Activated CD4-positive, alpha-beta T cell treated with anti-CD3 and anti-CD28 coated beads for 36 hours (primary cell): ENCODE measurements at places on chromosomes 3 and 15. TPM values are rescaled to one million over a fixed set of nuclear protein-coding genes. Genes with fewer than 3 reads are reported as not detected.

GRCh38 chr3:39724233-39724846, 85.1 kb upstream of the MYRIP start:
- DNase-seq: no peak

- DNase-seq: no peak
These were observed 286.6 kb upstream of the ADAMTS9 start for GRCh38 chr3:64974401-64974800.

DNA sequence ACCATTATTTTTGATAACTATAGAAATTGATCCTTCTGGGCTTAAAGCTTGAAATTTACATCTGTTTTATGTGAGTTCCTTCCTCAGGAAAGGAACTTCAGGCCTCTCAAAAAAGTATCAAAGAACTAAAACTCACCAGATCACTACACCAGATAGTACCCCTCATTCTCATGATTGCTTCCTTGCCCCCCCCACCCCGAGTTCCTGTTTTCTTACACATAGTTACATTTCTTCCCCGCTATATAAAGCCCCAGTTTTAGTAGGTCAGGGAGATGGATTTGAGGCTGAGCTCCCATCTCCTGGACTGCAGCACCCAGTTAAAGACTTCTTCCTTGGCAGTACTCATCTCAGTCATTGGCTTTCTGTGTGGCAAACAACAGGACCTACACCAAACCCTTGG, 80.3 kb upstream of the HRH1 start:
- DNase-seq: no peak

DNA sequence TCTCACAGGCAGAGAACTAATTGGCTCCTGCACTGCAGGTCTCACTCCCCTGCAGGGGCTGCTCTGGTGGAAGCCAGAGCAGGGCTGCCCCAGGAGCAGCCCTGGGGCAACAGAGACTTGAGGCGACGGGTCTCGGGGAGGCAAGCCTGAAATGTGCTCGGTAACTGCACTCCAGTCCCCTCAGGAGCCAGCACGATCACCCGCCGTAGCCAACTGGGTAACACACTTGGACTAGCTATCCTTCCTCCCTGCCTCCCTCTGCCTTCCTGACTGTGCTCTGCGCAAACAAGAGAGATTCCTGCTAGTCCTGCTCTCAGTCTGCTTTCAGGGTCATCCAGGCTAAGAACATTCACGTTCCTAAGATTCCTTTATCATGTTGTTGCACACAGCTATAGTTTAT, 140.7 kb upstream of the NSMCE3 start:
- no peak for DNase-seq

- DNase-seq: no peak
These were observed 319.3 kb downstream of the CTNNB1 start for GRCh38 chr3:41518626-41519025.

- peak; percentile 24 for DNase-seq
These were observed 589 bp downstream of the KLF15 start for GRCh38 chr3:126356373-126357264.

GRCh38 chr3:41127414-41127813, 71.9 kb upstream of the CTNNB1 start:
- no peak for DNase-seq

- DNase-seq: peak; percentile 56
These were observed 140.6 kb downstream of the RBPMS2 start for GRCh38 chr15:64634576-64635498.

GRCh38 chr3:31550452-31551251, 17.9 kb downstream of the STT3B start:
- peak; percentile 21 for DNase-seq

- DNase-seq: no peak
These were observed 170.0 kb downstream of the SOX2 start for GRCh38 chr3:181881749-181882148.

POMGNT2 gene
- 8.3 TPM for total RNA-seq

NSUN3 gene
- 15.4 TPM for total RNA-seq

SOX14 gene
- not detected for total RNA-seq

ABI3BP gene
- total RNA-seq: not detected

ZPLD1 gene
- total RNA-seq: not detected
